RWPE2 (cell line): ENCODE measurements at places on chromosomes 13 and 19.

GRCh38 chr13:46507981-46508380 is 45.0 kb upstream of the LRCH1 start:
- no peak for DNase-seq

DNA sequence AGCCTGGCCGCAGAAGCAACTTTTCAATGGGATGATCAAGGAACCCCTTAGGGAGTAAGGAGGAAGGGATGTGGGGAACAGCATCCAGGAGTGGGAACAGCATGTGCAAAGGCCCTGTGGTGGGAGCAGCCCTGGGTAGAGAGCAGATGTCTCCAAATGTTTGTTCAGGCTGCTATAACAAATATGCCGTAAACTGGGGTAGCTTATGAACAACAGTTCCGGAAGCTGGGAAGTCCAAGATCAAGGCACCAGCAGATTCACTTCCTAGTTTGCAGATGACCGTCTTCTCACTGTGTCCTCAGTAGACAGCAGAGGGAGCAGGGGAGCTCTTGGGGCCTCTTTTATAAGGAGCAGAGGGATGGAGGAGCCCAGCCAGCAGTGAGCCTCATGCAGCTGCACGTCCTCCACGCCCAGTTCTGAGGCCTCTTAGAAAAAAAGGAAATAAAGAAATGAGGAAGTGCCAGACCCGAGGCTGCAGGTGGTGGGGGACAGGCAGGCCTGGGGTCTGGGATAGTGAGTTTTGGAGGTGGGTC is 4.2 kb upstream of the LRRC25 start:
- DNase-seq: no peak

DNA sequence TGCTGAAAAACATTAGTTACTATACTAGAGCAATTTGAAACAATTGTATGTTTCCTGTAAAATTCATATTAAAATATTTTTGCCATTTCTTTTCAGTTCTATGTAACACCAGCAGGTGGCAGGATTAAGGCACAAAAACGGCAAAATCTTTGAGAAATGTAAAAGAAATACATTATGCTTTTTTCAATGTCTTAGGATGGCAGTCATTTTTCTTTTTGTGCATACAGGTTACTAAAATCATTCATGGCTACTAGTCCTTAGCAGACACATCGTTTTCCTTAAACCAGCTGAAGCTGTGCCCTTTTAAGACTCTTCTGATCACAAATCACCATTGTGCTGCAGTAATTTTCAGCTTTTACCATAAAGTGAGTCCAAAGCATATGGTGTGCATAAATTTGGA is 800.7 kb upstream of the SLITRK5 start:
- no peak for DNase-seq

DNA sequence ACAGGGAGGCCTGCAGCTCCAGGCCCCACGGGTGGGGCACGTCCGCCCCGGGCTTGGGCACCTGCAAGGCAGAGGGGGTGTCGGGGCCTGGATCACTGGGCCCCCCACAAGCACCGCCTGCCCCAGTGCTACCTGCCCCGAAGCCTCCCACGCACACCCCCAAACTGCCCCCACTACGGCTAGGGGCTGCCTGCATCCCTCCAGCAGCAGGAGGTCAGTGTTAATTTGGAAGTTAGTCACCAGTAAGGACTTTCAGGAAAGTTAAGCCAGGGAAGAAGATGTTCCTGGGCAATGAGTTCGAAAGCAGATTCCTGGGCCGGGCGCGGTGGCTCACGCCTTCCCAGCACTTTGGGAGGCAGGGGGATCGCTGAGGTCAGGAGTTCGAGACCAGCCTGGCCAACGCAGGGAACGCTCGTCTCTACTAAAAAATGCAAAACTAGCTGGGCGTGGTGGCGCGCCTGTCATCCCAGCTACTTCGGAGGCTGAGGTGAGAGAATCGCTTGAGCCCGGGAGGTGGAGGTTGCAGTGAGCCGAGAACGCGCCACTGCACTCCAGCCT is 5.5 kb downstream of the PEAK3 start:
- DNase-seq: no peak

DNA sequence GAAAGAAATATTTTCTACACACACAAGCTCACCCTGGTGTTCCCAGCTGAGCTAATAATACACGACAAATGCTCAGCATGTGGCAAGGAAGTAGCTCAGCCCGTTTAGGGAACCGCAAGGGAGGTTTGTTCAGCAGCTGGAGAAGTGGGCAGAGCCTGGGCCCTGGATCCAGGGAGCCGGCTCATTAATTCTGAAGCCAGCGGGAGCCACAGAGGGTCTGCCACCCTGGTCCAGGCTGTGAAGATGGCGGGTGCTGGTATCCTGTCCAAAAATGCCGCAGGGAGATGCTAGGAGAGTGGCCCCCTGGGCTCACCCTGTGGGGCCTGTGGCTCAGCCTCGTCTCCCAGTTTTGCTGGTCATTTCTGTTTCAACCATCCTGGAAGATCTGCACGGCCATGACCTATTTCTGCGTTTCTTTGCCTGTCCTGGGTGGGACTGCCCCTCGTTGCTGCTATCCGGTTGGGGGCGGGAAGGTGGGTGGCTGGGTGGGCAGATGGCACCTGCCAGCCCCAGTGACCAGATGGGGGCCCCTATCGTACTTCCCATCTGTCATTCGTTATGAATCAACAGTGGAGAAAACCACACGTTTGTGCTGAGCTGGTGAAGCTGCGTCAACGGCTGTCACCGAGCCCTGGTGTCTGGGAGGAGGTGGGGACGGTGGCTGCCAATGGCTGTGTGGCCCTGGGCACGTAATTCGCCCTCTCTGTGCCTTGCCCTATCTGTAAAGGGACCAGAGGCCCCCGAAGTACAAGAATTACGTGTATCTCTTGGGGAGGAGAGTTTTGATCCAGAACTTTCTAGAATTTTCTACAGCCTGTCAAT is 2.7 kb upstream of the GNA15 start:
- DNase-seq: no peak
